ENCODE measurements at places on chromosomes 1 and 21.

- DNase-seq = no peak
Observed at GRCh38 chr1:143667730-143668129, 304.1 kb downstream of the FAM72C start.

GRCh38 chr1:64470665-64471217, 812 bp downstream of the CACHD1 start:
- DNase-seq = no peak

DNA sequence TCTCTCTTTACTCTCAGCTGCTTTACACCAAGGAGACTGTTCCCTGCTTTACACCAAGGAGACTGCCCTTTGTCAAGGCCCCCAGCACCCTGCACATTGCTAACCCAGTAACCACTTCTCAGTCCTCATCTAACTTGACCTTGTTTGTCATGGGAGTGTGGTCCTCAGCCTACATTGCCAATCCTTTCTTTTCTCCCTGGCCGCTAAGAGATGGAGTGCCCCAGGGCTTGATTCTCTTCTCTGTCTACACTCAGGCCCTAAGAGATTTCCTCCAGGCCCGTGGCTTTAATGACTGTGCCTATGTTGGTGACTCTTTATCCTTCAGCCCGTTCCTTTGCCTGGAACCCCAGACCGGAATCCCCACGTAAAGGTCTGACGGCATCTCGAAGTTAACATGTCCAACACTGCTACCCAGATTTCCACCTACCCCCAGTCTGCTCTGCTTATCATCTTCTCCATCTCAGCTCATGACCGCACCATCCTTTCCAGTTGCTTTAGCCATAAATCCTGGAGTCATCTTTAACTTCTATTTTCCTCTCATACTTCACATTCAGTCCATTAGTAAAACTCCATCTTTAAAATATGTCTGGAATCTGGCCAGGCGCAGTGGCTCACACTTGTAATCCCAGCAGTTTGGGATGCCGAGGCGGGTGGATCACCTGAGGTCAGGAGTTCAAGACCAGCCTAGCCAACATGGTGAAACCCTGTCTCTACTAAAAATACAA, 9.5 kb upstream of the SEMA4A start:
- no peak for DNase-seq

DNA sequence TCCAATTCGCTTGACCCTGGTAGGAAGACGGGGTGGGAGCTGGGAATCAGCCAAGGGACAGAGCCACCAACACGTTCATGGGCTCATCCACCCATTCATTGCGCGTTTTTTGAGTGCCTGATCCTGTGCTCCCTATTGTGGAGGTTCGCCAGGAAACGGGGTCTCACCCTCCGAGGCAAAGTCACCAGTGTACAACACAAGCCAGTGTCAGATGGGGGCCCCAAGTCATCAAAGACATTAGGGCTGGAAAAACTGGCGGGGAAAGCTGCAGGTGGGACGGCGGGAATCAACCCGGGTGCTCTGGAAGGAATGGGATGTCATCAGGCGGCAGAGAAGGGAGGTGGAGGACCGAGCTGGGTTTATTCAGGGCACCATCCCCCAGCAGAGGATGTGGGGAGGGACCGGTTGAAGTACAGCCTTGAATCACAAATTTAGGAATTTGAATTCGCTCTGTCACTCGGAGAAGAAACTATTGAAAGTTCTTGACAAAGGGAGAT, 667 bp upstream of the NID1 start:
- no peak for DNase-seq

DNA sequence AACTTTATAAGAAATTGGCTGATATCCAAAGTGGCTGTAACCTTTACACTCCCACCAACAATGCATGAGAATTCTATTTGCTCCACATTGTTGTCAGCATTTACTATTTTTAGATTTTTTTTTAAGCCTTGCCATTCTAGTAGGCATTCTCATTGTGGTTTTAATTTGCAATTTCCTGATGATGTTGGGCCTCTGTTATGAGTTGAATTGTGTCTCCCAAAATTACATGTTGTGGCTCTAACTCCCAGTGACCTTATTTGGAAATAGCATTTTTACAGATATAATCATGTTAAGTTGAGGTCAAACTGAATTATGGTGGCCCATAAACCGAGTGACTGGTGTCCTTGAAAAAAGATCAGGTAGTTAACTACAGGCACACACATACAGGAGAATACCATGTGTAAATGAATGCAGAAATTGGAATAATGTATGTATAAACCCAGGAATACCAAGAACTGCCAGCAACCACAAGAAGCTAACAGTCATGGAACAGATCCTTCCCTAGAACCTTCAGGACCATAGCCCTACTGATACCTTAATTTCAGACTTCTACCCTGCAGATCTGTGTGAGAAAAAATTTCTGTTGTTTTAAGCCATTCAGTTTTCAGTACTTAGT, 348.8 kb upstream of the DAB1 start:
- no peak for DNase-seq

GRCh38 chr21:43204638-43205037, 35.8 kb downstream of the CRYAA start:
- DNase-seq = no peak

DNA sequence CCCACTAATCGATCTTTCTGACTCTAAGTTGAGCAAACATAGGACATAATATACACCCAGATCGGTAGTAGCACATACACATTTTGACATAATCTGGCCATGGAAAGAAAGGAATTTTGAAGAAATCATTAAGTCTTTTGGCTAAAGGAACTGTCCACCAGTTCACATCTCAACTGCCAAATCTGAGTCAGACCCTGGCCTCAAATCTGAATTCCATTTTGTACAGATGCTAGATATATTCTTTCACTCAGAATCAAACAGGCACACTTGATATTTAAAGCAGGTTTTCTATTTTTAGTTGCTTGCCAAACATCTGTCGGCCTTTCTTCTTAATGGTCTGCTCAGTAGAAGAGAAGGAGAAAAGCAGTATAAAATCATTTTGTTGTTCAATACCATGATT, 281.8 kb downstream of the BARHL2 start:
- no peak for DNase-seq

DNA sequence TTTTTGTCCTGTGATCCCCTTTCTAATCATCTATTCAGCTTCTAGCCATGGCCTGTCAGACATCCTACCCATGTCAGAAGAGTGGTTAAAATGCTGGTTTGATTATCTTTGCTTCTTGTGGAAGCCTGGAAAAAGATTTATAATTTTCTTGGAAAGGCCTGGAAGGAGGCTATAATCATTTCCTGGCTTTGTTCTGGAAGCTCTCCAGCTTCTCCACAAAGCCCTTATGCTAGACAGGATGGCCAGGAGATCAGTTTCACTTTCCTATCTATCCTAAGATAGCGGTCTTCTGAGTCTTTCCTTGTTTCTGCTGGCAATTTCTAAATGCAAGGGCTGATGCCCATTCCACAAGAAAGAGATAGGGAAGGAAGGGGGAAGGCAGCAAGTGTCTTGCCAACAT, 90.9 kb upstream of the SLC44A3 start:
- DNase-seq = no peak

GRCh38 chr21:24785033-24785432, 822.2 kb downstream of the MRPL39 start:
- no peak for DNase-seq

GRCh38 chr1:159922511-159923202, 2.6 kb downstream of the TAGLN2 start:
- DNase-seq = no peak

DNA sequence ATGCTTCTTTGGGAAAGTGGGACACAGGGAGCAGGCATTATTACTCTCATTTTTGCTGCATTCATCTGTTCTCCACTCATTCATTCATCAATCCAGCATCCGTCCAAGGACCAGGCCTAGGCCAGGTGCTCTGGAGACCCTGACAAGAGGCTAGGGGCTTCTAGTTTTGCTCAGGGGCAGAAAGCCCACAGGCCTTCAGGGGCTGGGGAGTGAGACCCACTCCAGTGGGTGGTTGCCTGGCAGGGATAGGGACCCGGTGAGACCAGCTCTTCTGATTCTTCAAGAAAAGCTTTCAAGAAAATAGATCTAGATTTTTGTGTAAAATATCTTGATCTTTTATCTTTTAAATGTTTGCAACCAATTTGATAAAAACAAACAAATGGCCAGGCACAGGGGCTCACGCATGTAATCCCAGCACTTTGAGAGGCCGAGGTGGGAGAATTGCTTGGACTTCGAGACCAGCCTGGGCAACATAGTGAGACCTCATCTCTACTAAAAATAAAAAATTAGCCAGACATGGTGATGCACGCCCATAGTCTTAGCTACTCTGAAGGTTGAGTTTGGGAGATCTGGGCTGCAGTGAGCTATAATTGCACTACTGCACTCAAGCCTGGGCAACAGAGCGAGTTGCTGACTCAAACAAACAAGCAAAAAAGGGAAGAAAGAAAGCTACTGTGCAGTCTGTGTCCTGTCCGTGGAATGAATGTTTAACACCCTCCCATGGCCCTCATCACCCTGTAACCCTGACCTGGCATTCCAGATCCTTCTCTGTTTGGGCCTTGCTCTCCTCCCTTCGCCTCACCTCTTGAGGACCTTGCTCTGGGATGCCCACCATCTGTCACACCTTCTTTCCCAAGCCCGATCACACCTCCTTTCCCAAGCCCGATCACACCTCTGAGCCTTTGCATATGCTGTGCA, 17.3 kb upstream of the LRP8 start:
- no peak for DNase-seq

DNA sequence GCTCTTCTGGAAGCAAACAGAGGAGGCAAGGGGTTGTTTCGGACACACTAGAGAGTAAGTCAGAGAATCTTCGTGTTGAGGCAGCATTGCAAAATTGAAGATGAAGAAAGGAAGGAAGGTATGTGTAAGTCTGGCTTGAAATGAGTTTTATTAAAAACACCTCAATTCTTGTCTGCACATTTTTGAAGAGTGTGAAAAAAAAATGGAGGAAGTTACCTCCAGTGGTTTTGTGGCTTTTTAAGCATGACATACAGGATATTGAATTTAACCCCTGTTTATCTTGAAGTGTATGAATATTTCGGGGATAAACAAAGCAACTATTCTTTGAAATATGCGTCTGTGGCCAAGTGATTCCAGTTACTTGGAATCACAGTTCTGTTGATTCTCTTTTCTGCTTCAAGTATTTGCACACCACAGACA, 203.2 kb upstream of the SGIP1 start:
- DNase-seq = no peak

GRCh38 chr1:228957535-228957934, 222.3 kb downstream of the RHOU start:
- no peak for DNase-seq

- no peak for DNase-seq
Observed at GRCh38 chr1:162861625-162862024, 650 bp upstream of the CCDC190 start.

DNA sequence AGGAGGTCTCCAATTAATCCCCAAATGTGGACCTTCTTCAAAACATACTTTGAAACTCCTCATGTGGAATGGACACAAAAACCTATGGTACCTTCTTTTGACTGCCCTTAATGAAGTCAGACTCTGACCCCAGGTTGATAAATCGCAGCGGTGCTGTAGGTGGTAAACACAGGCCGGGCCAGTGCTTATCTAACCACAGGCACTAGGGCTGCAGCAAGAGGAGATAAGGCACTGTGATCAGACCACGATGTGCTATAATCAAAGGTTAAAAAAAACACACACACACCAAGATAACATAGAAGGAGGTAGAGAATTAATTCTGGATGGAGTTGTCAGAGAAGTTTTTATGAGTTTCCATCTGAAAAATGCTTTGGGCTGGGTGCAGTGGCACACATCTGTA, 52.3 kb upstream of the SIPA1L2 start:
- DNase-seq = no peak

GRCh38 chr21:44010429-44010828, 1.7 kb upstream of the TRAPPC10 start:
- DNase-seq = no peak

DNA sequence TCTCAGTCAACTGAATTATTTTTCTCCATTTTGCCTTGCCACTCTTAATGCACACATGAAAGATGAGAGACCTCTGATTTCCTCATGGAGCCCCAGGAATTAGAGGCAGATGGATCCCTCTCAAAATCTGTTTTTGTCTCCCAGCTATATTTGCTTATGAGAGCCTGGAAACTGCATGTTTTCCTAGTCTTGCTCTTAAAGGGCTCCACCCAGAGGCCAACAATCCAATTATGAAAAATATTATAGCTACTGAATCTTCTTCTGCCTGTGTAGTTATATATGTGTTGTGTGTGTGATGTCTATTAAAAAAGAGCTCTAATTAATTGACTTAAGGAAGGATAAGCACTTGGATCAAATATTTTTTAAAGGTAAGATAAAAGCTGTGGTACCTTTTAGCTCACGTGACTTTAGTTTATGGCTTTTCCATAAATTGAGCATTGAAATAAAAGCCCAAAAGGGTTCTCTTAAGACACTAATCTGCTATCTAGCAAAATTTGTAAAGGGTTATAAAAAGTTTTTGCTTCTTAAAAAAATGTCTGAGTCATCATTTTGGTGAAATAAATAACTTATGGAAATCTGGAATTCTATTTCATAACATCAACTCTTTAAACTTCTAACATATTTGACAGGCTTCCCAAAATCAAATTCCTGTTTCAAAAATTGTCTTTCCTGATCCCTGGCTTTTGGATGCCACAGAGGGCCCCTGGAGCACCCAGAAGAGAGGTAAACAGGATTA, 31.2 kb upstream of the TSPEAR start:
- no peak for DNase-seq

DNA sequence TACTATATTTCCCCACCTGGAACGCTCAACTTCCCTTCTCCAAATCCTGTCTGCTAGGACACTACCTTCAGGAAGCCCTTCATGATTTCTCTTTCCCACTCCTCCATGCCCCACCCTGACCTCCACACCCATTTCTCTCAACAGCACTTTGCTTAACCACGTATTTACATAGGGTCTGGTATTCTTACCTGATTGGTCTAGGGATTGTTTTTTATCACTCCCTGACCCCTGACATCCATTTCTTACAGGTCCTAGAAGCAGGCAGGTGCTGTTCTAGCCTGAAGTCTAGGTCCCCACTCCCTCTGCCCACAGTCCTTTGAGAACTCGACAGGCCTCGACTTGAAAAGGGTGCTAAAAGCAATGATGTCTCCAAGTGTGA, 47.5 kb downstream of the DMAP1 start:
- DNase-seq = no peak

DNA sequence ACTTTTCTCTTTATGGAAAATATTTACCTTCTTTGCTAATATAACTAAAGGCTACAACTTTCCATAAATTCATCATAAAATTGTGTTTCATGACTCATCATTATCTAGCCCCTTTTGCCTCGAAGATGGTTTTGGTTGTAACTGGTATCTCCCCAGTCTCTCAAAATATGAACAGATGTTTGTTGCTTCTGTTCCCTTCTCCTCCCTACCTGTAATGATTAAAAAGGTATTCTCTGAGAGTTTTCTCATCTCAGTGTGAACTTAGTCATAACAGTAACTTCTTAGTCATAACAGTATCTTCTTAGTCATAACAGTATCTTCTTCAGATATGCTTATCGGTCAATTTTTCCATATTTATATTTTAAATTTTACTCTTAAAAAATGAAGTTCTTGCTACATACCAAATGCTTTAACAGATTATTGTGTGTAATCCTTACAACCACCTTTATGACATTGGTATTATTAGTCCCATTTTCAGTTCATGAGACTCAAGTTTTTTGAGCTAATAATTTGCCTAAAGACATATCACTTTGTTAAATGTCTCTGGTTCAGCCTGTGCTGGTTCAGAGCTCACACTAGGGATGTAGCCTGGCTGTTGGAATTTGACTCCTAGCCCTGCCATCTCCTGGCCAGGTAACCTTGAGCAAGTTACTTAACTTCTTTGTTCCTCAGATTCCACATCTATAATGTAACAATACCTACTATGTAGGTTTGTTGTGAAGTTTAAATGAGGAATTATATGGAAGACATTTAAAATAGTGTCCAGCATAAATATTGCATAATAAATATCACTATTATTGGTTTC, 32.6 kb downstream of the ATP1B1 start:
- DNase-seq = no peak

All from kidney epithelial cell (primary cell).